ENCODE measurements at places on chromosomes 16 and 17.

- DNase-seq, result no peak
Measured at GRCh38 chr17:81037026-81037797, 2.3 kb downstream of the BAIAP2 start.

GRCh38 chr17:77407321-77408277 lies 266.8 kb downstream of the SEC14L1 start:
- DNase-seq, result no peak

DNA sequence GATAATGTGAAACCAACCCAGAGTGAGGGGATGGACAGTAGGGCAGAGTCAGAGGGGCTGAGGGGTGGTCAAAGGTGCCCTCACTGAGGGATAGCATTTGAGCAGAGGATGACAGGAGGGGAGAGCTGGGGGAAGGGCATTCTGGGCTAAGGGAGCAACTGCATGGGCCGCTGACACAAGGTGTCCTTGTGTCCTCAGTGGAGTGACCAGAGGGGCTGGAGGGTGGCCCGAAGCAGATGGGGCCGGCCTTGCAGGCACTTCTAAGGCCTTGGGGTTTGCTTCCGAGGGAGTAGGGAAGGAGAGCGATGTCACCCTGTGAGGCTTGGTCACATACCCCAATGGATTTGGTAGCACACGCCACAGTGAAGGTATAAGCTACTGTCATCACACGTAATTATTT lies 10.0 kb downstream of the NUBP1 start:
- no peak for DNase-seq

GRCh38 chr17:58621174-58621573 lies 70.7 kb downstream of the TEX14 start:
- DNase-seq, result no peak

- no peak for DNase-seq
Measured at GRCh38 chr16:88638323-88639230, at the start of gene IL17C. IL17C (plus strand) TSS chr16:88638572; CDS start chr16:88638642, 70 bp downstream.

Data from left renal cortex interstitium (tissue), 4 donors.